ENCODE measurements at places on chromosomes 2 and 18.

- DNase-seq: no peak
Observed at GRCh38 chr2:99348173-99348572, 11.0 kb downstream of the EIF5B start.

GRCh38 chr2:107589079-107589491 lies 237.6 kb upstream of the RGPD4 start:
- DNase-seq: no peak

DNA sequence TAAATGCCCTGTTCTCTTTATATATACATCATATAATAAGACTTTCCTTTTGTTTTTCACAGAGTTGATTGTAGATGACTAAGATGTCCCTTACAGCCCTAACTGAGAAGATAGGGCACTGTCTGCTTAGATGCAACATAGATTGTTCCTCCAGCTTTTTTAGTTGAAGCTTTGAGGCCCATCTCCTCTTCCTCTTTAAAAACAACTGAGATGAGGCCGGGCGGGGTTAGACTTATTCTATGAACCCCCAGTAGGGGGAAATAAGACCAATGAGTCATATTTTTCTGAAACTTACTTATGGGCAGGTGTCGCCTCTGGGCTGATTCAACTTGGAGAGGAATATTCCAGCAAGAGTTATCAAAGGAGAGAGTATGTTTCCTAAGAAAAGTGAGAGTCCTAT lies 84.6 kb downstream of the FBXO15 start:
- no peak for DNase-seq

DNA sequence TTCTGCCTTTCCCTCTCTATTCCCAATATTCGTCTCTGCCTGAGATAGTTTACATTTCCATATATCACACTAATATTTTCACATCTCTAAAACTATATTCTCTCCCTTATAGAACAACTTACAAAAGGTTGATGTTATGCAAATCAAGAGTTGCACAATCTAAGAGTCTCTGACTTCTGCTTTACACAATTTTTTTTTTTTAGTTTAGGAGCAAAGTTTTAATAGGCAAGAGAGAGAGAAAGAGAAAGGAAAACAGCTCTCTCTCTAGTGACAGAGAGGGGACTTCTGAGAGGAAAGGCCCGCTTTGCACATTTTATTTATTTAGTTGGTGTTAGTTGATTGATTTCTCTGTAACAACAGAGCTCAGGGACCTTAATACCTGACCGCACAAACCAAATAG lies 380.2 kb downstream of the TXNL1 start:
- no peak for DNase-seq

GRCh38 chr2:107025291-107025857 lies 139.4 kb upstream of the ST6GAL2 start:
- DNase-seq: no peak

GRCh38 chr2:128625963-128626759 lies 307.5 kb upstream of the HS6ST1 start:
- no peak for DNase-seq

- DNase-seq: no peak
Observed at GRCh38 chr18:75586130-75586889, 158.8 kb upstream of the SMIM21 start.

GRCh38 chr18:35962320-35962719 lies 10.2 kb upstream of the RMP24 start:
- no peak for DNase-seq

- peak; percentile 26 for DNase-seq
Observed at GRCh38 chr2:216694082-216694825, 1.1 kb downstream of the IGFBP5 start.

- no peak for DNase-seq
Observed at GRCh38 chr2:106664669-106665068, 177.5 kb downstream of the CD8B2 start.

DNA sequence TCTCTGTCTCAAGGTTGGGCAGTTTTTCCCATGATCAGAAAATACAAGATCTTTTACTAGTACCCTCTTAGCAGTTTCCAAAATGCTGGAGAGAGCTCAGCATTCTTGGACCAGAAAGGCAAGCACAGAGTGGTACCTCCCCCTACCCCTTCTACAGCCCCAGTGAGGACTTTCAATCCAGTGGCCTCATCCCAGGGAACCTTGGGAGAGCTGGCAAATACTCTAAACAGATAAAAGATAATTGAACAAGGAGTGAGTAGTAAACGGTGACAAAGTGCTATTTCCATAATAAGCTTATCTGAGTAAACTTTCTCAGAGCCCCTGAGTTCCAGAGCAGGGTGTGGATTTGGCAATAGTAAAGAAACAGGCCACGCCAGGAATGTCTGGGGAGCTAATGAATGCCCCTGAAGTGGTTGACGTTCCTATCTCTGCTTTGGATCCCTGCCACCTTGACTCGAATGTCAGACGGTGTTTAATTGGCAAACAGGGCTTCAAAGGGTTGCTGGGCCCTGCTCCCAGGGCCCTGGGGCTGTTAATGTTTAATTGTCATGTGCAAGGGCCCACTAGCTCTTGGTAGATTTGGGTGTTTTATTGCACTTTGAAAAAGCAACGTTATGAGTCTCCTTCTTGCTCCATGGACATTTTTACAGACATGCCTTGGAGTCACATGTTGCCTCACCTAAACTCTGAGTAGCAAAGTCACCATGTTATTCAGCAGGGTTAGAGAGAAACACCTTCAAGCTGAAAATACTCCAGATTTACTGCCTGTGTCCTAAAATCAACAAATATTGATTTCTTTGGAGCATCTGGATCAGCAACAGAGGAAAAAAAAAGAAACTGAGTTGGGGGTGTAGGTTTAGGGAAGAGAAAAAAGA lies 239.9 kb downstream of the CYRIA start:
- DNase-seq: peak; percentile 0

- no peak for DNase-seq
Observed at GRCh38 chr2:72289736-72290135, 142.1 kb upstream of the CYP26B1 start.

DNA sequence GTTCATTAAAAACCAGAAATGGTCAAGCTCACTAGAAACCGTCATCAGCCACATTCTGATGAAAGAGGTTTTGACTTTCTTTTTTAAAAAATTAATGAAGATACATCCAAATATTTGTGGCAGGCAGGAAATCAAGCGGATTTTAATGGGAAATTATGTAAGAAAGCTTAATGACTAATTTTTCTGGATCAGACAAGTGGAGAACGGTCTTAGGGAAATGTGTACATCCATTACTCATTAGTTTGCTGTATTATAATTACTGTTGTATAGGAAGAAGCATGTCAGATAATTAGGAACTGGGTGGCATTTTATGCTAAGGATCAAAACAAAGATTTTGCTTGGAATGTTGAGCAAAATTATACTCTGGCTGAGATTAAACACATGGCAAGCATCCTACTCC lies 39.4 kb downstream of the AGAP1 start:
- no peak for DNase-seq

DNA sequence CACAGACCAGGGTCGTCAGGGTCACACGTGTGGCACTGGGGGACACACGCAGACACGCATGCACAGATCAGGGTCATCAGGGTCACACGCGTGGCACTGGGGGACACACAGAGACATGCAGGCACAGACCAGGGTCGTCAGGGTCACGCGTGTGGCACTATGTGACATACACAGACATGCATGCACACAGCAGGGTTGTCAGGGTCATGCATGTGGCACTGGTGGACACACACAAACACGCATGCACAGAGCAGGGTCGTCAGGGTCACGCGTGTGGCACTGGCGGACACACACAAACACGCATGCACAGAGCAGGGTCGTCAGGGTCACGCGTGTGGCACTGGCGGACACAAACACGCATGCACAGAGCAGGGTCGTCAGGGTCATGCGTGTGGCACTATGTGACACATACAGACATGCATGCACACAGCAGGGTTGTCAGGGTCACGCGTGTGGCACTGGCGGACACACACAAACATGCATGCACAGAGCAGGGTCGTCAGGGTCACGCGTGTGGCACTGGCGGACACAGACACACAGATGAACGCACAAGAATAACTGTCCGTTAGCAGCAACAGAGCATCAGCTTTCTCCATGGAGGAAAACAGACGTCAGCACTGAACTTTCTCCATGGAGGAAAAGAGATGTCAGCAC lies 34.9 kb downstream of the HDAC4 start:
- DNase-seq: no peak

GRCh38 chr2:135140606-135141005 lies 88.5 kb downstream of the RAB3GAP1 start:
- no peak for DNase-seq

- DNase-seq: peak; percentile 86
Observed at GRCh38 chr18:23573626-23574431, 12.5 kb downstream of the NPC1 start.

DNA sequence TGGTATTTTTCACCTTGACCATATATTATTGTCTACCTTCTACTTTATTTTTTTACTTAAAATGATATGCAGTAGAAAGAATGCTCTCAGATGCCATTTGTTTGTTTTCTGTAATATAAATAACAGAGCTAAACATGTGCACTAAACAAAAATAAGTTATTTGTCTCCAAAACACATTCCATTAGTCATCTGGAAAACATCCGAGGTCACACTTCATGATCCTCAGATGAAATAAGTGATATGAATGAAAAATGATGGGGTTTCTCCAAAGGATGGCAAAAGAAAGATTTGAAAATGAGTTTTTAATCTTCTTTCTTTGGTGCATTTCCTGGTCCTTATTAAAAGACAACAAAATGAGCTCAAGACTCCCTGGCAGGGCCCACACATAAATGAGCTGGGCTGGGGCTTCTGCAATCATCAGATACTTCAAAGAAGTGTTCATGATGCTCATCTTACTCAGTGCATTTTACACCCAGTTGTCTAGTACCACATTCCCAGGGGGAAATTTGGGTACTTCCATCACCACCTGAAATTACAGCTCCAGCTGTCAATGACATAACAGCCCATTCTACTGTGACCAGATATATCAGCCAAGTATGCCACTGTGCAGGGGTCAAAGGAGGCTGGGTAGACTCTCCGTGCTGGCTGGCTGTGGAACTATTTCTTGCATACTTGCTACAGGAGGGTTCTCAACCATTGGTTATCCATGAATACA lies 283.5 kb downstream of the PID1 start:
- no peak for DNase-seq

DNA sequence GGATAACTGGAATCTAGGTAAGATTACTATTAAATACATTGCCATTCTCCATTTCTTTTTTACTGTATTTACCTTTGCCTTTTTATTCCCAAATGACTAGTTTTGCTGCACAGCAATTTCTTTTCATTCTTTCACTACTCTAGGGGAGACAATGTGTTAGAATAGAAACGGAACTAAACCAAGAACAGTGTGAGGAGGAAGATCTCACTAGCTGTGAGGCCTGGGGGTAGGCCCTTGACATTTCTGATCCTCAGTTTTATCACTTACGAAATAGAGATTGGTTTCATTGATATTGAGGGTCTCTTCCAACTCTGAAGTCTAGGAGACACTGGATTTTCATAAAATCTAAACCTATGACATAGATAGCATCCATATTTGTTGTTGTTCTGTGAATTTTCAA lies 191.1 kb downstream of the IKZF2 start:
- no peak for DNase-seq

DNA sequence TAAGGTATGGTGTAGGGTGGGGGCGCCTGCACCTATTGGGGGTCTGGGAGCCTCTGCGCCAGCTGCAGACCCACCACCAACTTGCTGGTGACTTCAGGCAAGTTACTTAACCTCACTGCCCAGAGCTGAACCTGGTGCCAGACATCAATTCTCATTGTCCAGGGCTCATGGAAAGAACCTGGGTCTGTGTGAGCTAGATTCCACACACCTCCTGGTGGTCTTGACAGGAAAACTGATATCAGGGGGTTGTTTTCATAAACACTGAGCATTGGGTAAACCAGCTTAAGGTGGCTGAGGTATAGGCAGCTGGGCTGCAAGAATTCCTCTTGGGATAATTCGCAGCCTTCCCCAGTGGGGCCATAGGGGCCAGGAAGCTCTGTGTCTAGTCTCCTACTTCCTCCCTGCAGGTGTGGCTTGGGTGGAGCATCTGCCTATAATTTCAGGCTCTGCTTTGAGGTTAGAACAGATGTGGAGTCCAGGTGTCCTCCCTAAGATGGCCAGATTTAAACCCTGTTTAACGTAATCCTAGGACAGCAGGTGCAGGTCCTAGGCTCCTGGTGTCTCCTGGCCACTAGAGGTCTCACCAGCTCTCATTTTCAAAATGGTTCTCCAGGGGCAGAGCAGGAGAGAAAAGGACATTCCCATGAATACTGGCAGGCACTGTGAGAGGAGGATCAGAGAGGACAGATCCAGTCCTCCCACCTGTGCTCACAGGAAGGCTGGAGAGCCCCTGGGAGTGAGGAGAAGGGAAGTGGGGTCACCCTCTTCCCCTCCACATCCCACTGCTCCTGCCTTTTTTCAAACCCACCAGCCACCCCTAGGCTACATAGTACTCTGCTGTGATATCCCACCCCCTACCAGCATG lies 100.4 kb upstream of the SMAD2 start:
- DNase-seq: peak; percentile 62

- no peak for DNase-seq
Observed at GRCh38 chr2:239192456-239192855, 208.4 kb downstream of the HDAC4 start.

Data from mammary epithelial cell (primary cell).